ENCODE measurements at places on chromosomes 2 and 18. TPM values are rescaled to one million over a fixed set of nuclear protein-coding genes. Genes with fewer than 3 reads are reported as not detected.

DNA sequence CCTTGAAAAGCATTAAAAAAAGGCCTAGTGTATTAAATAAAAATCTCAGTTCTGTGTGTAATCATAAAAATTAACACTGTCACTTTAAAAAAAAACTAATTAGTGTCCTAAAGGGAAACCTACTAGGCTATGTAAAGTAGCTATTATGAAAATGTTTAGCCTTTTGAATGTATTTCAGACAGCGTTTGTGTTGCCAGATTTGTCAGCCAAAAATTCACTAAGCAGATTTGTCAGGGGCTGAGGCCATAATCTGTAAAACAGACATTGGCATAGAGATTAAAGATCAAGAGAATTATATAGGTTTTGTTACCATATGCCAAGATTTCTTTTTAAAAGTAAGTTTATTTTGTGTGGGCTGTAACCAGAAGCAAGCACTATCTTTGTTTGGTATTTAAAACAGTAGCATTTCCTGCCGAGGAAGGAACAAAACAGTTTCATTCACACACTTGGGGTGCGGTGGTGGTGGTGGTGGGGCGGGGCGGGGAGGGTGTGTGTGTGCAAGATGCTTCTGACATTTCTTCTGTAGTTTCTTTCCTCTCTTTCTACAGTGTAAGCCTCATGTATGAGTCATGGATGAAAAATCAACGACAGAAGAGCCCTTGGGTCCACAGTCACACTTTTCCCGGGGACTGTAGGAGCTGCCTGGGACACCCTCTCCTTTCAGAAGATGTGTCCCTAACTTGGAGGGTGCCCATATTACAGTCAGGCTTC is 328.5 kb upstream of the FANCL start:
- DNase-seq = peak; percentile 50

DNA sequence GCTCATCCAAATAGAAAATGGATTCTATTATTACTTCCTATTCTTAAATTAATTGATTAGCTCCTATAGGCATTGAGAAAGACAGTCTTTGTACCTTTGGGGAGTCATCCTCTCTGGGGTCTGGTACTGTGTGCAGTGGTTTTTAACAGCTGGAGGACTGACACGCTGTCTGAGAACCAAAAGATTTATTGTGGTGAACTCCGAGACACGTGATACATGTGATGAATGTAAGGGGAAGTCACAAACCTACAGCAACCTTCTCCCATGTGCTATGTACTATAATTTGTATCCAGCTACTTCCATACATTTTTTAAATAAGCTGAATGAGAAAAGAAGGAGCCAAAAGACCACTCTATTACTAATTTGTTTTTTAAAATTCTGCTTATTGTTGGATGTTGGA is 133.7 kb downstream of the GALNT3 start:
- DNase-seq = no peak

The HNMT gene
- total RNA-seq = 9.8 TPM

- DNase-seq = no peak
These were observed 6.2 kb downstream of the IMPA2 start for GRCh38 chr18:11987527-11987926.

GRCh38 chr2:36618381-36618780 is 20.4 kb upstream of the FEZ2 start:
- peak; percentile 66 for DNase-seq

DNA sequence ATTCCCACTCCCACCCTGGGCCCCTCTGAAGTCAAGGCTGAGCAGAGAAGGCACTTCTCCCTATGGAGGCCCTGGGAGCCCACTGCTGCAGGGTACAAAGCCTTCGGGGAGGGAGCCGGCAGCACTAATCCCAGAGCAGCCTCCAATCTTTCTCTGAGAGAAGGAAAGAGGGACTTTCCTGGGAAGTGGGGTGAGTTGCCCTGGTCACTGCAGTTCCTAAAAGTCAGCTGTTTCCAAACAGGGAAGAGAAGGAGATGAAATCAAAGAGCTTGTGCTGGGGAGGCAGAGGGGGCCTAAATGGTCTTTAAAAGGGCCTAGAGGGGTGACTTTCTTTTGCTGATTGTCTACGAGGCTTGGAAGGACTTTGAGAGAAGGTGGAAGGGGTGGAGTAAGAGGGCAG is 264.7 kb downstream of the TNS1 start:
- DNase-seq = no peak

DNA sequence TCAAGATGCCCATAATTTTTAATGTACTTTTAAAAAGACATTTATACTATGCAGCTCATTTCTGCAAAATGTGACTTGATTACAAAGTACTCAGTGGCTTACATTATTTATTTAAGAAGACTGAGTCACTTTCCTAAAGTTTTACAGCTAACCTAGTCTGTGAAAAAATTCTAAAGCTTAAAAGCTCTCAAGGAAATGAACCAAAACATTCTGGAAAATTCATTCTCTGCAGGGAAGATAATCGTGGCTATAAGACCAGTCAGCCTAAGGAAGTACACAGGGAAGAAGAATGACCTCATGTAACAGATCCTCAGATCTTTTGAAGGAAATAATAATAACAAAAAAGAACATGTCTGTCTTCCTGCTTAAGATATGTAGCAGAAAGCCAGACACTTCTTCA is 232.1 kb upstream of the STK17B start:
- DNase-seq = peak; percentile 60

GRCh38 chr2:70895998-70896764 is 39.5 kb upstream of the ATP6V1B1 start:
- no peak for DNase-seq

DNA sequence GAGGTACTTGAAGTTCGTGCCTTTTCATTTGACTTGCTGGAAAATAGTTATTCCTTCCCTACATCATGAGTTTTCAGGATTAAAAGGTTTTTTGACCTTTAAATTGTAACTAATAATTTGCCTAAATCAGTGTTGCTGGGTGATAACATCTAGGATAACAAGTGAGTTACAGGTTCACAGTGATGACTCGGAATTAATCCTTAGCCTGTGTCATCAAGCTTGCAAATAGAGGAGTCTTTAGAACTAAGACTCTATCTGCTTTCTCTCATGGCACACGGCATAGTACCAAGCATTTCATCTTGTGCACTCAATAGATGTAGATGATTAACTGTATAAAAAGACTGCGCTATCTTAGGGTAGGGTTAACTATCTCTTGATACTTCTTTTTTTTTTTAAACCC is 79.5 kb downstream of the CAMKMT start:
- DNase-seq = peak; percentile 18

DNA sequence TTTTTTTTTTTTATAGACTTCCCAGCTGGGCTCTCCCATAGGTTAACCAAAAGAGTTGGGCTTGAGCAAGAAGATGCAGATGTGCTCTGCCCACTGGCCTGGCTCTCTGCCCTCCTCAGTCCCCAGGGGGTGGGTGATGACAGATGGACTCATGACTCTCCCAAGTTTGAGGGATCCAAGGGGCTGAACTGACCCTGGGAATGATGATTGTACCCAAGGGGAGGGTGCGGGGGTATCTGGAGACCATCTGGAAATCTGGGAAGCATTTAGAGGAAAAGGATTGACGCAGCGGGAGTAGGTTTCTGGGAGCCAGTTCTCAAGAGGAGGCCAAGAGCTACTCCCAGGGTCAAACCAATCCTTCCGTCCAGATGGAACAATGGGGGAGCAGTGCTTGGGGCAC is 330.8 kb downstream of the CYP26B1 start:
- no peak for DNase-seq

The ABCG8 gene
- total RNA-seq = not detected

GRCh38 chr2:230898713-230899091 is 26.3 kb downstream of the GPR55 start:
- no peak for DNase-seq

DNA sequence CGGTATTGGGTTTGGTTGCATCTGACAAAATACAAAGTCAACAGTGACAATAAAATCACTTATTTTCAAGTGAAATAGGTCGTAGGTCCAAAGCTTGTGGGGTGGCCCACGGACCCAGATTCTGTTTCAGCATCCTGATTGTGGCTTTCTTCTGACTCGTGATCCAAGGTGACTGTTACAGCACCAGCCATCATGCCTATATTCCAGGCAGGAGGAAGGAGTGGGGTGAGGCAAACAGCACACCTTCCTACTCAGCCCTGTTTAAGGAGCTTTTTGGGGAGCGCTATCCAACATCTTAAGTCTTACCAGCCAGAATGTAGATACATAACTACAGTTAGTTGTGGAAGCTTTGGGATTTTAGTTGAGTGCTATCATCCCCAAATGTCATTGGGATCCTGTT is 8.7 kb upstream of the SNORC start:
- no peak for DNase-seq

The SLC38A11 gene
- total RNA-seq = 0.62 TPM

DNA sequence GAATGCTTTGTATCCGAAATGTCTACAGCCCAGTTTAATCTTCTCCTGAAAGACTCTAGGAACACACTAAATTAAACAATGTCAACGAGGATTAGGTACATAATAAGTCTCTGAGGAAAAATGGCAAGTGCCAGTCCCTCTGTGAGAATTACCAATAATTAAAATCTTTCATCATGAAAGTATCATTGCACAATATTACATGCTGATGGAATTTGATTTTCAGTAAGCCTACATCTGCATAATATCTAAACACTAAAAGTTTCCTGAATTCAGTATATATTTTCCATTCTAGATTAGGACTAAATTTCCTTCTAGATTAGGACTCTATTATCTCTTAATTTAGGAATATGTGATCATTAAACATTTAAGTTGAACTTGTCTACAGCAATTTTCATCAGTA is 132.1 kb downstream of the LRP2 start:
- DNase-seq = no peak

DNA sequence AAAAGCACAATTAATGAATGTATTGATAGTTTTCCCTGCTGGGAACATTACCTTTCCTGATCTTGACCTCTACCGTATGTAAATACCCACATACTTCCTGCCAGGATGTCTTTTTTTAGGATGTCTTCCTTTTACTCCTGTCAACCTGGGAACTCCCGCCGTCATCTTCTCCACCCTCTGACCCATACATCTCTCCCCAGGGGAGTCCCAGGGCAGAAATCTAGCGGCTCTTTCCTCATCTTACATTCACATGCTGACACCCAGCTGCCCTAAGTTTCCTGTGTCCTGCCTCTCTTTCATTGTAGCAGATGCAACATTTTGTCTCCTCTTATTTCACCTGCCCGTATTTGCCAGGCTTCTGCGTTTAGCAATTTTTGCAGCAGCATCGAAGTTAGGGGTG is 107.8 kb downstream of the CRIM1 start:
- DNase-seq = no peak

The SOWAHC gene
- total RNA-seq = 11.4 TPM

GRCh38 chr2:132538331-132538855 is 121.8 kb downstream of the GPR39 start:
- DNase-seq = no peak

GRCh38 chr2:103980401-103980800 is 873.5 kb upstream of the POU3F3 start:
- no peak for DNase-seq

The CDH19 gene
- total RNA-seq = not detected

GRCh38 chr18:76622651-76623050 is 127.6 kb upstream of the ZNF516 start:
- DNase-seq = no peak

DNA sequence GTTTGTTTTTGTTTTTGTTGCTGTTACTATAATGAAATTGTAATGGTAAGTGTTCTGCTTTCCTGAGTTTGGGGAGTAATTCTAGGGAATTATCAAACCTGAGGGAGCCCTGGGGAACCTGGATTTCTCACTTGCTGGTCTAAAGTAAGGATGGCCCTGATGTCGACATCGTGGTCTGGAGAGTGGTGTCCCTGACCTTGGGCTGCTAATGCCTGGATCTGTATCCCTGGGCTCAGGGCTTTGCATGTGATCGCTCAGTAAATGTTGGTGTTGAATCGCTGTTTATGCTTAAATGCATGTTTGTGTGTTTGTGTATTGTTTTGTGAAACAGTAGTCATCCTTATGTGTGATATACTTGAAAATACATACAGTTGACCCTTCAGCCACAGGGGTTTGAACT is 6.1 kb downstream of the ACP1 start:
- no peak for DNase-seq

GRCh38 chr2:173059971-173060461 is 15.6 kb upstream of the MAP3K20 start:
- no peak for DNase-seq

The CYRIA gene
- total RNA-seq = 0.02 TPM

DNA sequence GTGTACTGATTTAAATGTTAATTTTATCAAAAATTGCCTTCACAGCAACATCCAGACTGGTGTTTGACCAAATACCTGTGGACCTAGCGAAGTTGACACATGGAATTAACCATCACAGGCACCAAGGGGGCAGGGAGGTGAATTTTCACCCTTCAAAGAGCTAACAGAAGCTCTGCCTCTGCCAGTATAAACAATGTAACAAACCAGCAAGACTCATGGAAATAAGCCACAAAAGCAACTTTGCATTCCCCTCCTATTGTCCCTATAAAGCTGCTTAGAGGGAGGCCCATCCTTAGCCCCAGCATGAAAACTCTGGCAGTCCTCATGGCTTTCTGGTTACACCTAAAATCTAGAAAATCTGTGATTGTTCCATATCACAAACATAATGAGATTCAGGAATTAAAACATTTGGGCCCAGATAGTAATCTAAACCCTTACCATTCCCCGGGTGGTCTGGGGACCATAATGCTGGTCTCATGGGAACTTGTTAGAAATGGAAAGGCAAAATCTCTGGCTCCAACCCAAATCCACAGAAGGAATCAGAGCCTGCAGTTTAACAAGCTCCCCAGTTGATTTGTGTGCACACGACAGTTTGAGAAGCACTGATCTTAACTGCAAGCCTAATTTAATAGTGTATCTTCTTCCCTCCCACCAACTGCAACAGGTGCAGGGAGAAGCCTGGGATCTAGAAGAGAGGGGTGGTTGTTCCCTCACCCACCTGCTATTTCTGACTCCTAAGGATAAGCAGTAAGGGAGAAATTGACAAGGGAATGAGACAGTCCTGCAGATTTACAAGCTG is 23.1 kb downstream of the SERPINB11 start:
- peak; percentile 52 for DNase-seq

The ICOS gene
- not detected for total RNA-seq

DNA sequence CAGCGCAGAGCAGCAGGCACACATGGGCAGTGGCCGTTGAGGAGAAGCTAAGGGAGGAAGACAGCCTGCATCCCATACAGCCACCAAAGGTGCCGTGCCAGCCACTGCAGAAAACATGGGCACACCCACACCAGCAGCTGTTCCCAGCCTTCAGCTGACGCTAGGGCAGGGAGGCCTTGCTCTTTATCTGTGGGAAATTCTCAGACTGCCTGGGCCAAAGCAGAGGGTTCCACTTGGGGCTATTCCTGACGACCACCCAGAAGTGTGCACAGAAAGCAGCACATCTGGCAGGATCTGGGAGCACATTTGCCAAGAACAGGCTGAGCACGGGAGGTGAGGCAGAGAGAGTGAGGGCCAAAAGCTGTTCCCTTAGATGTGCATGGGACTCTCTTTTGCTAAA is 101.3 kb upstream of the SOX11 start:
- DNase-seq = no peak

- DNase-seq = no peak
These were observed 50.8 kb downstream of the G6PC2 start for GRCh38 chr2:168951871-168952270.

DNA sequence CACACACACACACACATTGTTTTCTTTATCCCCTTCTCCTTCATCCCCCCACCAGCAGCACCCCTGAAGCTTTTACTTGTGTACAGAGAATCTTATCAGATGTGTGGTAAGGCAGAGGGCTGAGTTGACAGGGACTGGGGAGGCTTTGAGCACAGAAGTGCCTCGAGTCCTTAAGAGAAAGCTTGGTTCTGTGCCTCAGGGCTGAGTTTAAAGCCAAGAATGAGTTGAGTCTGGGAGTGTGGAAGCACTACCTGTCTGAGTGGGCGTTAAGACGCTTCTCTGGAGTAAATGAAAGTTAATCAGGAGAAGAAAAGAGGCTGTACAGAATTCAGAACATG is 2.7 kb downstream of the ID2 start:
- DNase-seq = peak; percentile 57

- no peak for DNase-seq
These were observed 426.1 kb downstream of the PARD3B start for GRCh38 chr2:204971206-204971907.

Measured in M059J (cell line).